ENCODE measurements at places on chromosomes 6 and 20.

- DNase-seq, result no peak
Measured at GRCh38 chr20:21507400-21508229, 6.2 kb downstream of the NKX2-2 start.

- DNase-seq, result no peak
Measured at GRCh38 chr6:76014626-76015530, 57.6 kb downstream of the IMPG1 start.

DNA sequence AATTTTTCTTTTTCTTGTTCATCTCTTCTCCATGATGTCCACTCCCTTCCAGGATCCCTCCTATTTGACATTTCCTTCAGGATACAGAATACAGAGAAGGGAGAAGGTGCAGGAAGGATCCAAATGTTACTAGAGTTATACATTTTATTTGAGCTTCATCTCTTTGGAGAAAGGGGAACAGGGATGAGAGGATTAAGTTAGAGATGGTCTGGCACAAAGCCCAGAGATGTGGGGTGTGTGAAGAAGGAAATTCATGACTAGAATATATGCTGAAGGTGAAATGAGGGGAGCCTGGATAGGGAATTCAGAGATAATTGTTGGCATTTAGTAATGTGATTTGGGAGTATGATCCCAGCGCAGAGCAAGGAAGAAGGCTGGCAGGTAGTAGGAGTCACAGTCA is 22.5 kb upstream of the SRPK1 start:
- DNase-seq, result no peak

- peak; percentile 57 for DNase-seq
Measured at GRCh38 chr20:57622579-57623381, 2.6 kb upstream of the ZBP1 start.

GRCh38 chr6:22958677-22959076 is 389.3 kb downstream of the HDGFL1 start:
- DNase-seq, result no peak

Measured in left forelimb (tissue), 1 donor.